ENCODE measurements at places on chromosomes 5 and 9.

GRCh38 chr5:39231705-39232525 lies 12.6 kb upstream of the FYB1 start:
- no peaks in the 10 kb centered on the region for H3K4me1 ChIP-seq
- H3K27me3 ChIP-seq, result peaks cover 7% of the 10 kb centered on the region
- no peaks in the 10 kb centered on the region for H3K36me3 ChIP-seq

DNA sequence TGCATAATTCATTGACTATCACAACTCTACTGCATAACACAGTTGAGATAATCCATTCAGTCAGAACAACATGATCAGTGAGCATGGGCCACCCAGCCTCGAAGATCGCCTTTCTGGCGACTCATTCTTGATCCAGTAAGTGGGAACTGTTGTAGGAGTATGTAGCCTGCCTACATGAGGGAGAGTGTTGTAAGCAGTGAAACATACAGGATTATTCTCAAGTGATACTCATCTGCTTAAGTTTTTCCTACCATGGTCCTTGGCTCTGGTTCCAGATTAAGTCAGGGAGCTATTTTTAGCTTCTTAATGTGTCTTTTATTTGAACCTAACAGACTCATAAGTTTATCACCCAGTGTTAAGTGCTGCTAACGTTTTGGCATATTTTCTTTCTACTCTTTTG lies 44.0 kb downstream of the TNPO1 start:
- DNase-seq, result peak; percentile 76
- peaks cover 45% of the 10 kb centered on the region for H3K36me3 ChIP-seq
- H3K27ac ChIP-seq, result no peak overlapping the region
- no peaks in the 10 kb centered on the region for H3K27me3 ChIP-seq
- H3K4me3 ChIP-seq, result no peak overlapping the region
- H3K4me1 ChIP-seq, result peaks cover 6% of the 10 kb centered on the region

GRCh38 chr9:112809351-112809848 lies 58.8 kb downstream of the SNX30 start:
- H3K4me3 ChIP-seq, result no peak overlapping the region
- peaks cover 4% of the 10 kb centered on the region for H3K36me3 ChIP-seq
- no peaks in the 10 kb centered on the region for H3K27me3 ChIP-seq
- no peak for DNase-seq
- no peak overlapping the region for H3K27ac ChIP-seq

DNA sequence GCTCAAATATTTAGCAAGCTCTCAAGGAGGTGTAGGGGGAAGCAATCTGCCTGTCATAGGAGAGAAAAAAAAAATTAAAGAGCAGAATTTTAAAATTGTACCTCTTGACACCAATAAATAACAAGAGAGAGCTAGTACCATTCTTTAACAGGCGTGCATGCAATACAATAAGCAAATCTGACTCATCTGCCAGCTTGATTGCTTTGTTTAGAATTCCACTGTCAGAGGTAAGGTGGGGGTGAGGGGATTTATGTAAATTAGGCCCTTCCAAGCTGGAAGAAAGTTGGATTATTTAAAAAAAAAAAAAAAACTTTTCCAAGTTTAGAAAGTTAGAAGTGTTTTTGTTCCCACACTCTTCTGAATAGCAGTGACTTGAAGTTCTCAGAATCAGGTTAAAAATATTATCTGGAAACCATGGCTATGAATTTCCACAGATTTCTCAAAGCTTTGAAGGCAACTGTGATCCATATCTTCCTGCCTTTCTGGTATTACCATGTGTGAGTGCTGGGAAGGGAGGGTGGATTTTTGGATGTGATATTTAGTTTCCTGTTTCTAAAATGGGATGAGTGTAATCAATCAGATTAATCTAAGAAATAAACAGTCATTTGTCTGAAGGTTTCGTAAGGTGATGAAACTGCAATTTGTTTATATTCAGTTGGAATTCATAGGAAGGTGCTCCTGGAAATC lies 477.5 kb downstream of the TLE4 start:
- no peaks in the 10 kb centered on the region for H3K4me1 ChIP-seq
- DNase-seq, result peak; percentile 7
- no peak overlapping the region for H3K4me3 ChIP-seq
- no peaks in the 10 kb centered on the region for H3K36me3 ChIP-seq

DNA sequence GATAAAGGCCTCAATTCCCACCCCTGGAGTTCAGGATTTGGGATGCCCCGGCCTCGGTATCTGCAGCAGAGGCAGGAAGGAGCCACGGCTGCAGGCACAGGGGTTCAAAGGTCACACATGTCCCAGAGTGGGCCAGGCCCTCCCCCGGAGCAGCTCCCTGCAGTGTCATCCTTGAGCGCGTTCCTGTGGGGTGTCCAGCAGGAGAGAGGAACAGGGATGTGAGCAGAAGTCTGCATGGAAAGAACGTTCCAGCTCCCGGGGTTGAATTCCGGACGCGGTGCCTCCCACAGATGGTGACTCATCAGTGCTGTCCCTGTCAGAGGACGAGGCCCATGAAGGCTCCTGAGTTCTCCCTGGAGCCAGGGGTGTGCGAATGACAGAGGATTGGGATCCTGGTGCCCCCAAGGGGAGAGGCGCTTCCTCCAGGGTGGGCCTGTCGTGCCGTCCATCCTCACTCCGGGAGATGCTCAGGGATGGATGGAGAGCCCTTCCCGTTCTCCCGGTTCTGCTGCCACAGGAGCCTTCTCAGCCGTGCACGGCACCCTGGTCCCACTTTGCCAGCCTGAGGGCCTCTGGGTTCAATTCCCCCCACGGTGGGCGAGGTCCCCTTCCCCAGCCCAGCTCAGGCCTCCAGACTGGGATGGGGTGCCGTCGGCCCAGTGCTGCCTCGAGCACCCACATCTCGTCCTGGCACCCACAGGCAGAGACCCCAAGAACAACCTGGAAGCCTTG lies 3.1 kb downstream of the LCN1 start:
- H3K4me3 ChIP-seq, result no peak overlapping the region
- H3K36me3 ChIP-seq, result no peaks in the 10 kb centered on the region
- no peaks in the 10 kb centered on the region for H3K4me1 ChIP-seq
- H3K27ac ChIP-seq, result no peak overlapping the region
- no peaks in the 10 kb centered on the region for H3K27me3 ChIP-seq

All from IMR-90 (cell line).